ENCODE measurements at places on chromosomes 11 and 22.

DNA sequence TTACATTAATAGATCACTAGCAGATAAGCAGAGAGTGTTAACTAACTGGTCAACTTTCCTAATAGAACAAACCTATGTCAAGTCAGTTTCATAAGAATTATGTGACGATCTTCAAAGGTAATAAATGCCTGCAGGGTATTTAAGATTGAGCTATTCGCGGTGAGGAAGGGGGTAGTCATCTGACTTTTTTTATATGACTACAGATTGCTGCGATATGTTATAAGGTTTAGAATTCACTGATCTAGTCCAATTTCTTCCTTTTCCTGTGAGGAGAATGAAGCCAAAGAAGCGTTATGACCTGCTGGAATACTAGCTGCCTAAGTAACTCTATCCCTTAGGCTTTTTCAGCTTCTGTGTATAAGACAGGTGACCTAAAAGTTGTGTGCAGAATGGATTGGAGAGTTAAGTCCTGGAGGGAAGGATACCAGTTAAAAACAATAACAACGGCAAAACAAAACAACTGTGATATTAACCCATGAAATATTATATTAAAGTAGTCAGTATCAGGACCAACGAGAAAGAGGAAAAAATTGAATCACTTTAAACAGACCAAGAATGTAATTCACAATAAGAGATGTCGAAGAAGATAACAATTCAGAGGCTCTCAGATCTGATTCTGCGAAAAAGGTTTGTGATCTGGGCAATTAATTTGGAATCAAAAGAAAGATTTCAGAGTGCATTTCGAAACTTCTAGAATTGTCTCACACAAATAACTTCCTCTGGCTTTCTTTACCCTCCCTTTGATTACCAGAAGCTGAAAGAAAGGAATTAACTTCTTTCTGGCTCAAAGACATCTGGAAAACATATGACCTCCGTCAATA, 630 bp downstream of the CASP4 start:
- DNase-seq: no peak

- no peak for DNase-seq
Measured at GRCh38 chr22:25718135-25718840, 23.7 kb upstream of the MYO18B start.

DNA sequence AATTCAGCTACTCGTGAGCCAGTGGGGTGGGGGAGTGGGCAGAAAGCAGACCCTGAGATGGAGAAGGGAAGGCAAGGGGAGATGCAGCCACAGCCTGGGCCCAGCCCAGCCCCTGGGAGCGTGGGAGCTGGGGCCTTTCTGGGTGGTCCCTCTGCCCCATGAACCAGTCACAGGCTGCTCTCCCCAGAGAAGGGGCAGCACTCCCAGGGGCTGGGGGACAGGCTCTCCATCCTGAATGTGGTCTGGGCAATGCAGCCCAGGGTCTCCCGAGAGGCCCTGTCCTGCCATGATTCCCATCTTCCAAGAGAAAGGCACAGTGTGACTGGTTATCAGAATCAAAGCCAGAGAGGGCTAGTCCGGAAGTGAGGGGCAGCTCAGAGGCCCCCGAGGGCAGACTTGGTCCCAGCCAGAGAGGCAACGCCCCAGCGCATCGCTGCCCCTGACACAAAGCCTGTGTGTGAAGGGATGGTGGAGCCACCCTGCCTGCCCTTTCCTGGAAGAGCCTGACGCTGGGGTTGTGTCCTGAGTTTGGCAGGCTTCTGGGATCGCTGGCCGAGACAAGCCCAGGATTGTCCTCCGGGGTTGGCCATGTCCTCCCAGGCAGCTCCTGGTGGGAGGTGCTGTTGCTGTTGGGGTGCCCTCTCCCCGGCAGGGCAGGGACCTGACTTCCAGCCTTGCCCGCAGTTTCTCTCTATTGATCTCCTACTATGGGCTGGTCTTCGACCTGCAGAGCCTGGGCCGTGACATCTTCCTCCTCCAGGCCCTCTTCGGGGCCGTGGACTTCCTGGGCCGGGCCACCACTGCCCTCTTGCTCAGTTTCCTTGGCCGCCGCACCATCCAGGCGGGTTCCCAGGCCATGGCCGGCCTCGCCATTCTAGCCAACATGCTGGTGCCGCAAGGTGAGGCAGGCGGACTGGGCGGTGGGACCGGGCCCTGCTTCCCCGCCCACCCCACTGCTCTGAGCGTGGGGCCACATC, 23.8 kb upstream of the SLC22A12 start:
- DNase-seq: no peak

DNA sequence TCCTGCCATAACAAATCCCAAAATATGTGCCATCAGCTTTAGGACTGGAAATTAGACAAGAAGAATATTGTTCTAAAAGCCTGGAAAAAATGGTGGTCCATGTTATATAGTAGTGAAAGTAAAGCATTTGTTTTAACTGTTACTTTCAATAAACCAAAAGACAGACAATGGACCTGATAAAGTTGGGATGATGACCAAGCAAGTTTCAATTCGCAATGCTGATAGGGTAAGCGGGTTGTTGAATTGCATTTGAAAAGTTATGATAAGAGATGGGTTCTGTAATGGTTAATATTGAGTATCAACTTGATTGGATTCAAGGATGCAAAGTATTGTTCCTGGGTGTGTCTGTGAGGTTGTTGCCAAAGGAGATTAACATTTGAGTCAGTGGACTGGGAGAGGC, 131.9 kb upstream of the ZC3H12C start:
- no peak for DNase-seq

DNA sequence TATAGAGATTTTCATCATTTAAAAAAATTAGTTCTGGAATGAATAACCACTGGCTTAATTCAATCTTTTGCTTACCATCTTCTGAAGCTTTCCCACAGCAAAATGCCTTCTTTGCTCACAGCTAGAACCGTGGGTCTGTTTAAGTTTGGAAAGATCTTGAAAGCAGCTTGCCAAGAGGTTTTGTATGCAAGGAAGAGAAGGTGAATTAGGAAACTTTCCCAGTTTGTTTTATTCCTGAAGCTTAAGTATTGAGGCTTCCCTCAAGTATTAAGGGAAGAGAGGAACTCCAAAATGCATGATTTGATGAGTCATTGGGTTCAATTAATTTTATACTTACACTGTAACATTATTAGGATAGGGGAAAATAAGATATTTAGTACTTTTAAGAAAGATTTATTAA, 1.9 kb upstream of the ARHGEF12 start:
- DNase-seq: no peak

DNA sequence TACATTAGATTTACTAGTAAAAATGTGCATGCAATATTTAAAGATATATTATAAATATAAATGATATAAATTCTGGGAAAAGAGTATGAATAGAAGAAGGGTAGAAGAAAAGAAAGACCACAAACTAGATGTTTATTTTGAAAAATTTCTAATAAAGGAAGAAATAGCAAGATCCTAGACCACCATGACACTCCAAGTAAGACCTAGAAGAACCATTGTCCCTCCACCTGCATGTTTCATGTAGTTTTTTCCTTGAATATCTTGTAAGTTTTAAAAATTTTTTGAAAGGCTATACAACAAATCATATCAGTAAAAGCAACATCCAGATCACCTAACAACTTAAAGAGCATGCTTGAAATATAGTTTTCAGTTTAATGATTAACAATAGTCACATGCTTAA, 46.8 kb downstream of the ARHGAP32 start:
- no peak for DNase-seq
